ENCODE measurements at places on chromosomes 7 and 10. TPM values are rescaled to one million over a fixed set of nuclear protein-coding genes. Genes with fewer than 3 reads are reported as not detected.

GRCh38 chr10:43262397-43262901, 4.4 kb downstream of the RASGEF1A start:
- peak; percentile 15 for DNase-seq
- H3K27ac ChIP-seq = no peak overlapping the region

The ECD gene
- 27.1 TPM for total RNA-seq

The BTBD16 gene
- not detected for total RNA-seq

The CYP3A7 gene
- not detected for total RNA-seq

The CCL24 gene
- not detected for total RNA-seq

- peaks cover 22% of the 10 kb centered on the region for H3K4me1 ChIP-seq
- no peaks in the 10 kb centered on the region for H3K36me3 ChIP-seq
- no peak overlapping the region for H3K4me3 ChIP-seq
- peak overlapping the region; percentile 56 for H3K27ac ChIP-seq
These were observed 235.1 kb upstream of the CACNA2D1 start for GRCh38 chr7:82678716-82679115.

DNA sequence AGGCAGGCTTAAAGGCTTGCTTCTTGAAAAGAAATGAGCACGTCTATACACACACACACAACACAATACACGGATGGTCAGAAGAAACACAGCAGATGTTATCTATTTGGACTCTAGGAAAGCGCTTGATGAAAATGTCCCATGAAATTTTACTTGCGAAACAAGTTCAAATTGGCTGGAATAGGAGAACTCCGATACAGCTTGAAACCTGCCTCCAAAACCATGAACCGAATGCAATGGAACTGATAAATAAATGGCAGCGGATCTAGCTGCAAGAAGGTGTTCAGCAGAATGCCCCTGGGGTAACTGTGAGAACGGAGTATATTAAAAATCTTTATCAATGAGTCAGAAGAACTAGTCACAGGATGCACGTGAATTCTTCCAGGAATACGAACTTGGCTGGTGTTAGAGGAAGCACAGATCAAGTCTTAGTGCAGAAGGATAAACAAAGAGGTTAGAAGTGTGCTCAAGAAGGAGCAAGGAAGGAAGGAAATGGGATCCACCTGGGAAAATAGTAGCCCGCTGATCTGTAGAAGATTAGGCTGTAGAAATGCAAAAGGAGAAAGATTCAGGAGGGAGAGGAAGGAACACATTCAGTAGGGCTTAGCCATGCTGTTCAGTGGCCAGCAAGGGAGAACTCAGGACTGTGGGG, 142.0 kb upstream of the PRKCQ start:
- peaks cover 2% of the 10 kb centered on the region for H3K4me1 ChIP-seq
- H3K27me3 ChIP-seq = peaks cover 51% of the 10 kb centered on the region
- no peak for DNase-seq
- H3K27ac ChIP-seq = no peak overlapping the region

The HGF gene
- total RNA-seq = not detected

The ZNF511 gene
- total RNA-seq = 52.7 TPM

The NEBL gene
- not detected for total RNA-seq
